ENCODE measurements at places on chromosomes 7 and 10. TPM values are rescaled to one million over a fixed set of nuclear protein-coding genes. Genes with fewer than 3 reads are reported as not detected.

GRCh38 chr7:73908123-73908611 is 47.2 kb downstream of the TMEM270 start:
- H3K27ac ChIP-seq, result no peak overlapping the region
- no peak for DNase-seq
- H3K4me3 ChIP-seq, result no peak overlapping the region
- H3K36me3 ChIP-seq, result no peaks in the 10 kb centered on the region
- H3K27me3 ChIP-seq, result no peaks in the 10 kb centered on the region

GRCh38 chr7:114422507-114423501 is 8.2 kb downstream of the FOXP2 start:
- peaks cover 8% of the 10 kb centered on the region for H3K4me1 ChIP-seq
- no peak overlapping the region for H3K27ac ChIP-seq
- H3K27me3 ChIP-seq, result no peaks in the 10 kb centered on the region
- DNase-seq, result no peak

TMEM209 gene
- 13.7 TPM for total RNA-seq

PAPSS2 gene
- total RNA-seq, result 57.2 TPM

ATE1 gene
- total RNA-seq, result 30.0 TPM

GRCh38 chr10:89861584-89862301 is 160.4 kb downstream of the KIF20B start:
- no peak for DNase-seq
- H3K36me3 ChIP-seq, result no peaks in the 10 kb centered on the region
- no peaks in the 10 kb centered on the region for H3K27me3 ChIP-seq
- peaks cover 2% of the 10 kb centered on the region for H3K4me1 ChIP-seq

GRCh38 chr10:124086787-124087671 is 6.4 kb downstream of the CHST15 start:
- H3K36me3 ChIP-seq, result no peaks in the 10 kb centered on the region
- H3K4me1 ChIP-seq, result no peaks in the 10 kb centered on the region
- no peaks in the 10 kb centered on the region for H3K27me3 ChIP-seq
- H3K27ac ChIP-seq, result no peak overlapping the region

GRCh38 chr7:55369427-55370400 is 4.6 kb downstream of the LANCL2 start:
- no peak for DNase-seq
- H3K4me3 ChIP-seq, result no peak overlapping the region
- H3K27me3 ChIP-seq, result no peaks in the 10 kb centered on the region
- no peaks in the 10 kb centered on the region for H3K4me1 ChIP-seq
- H3K27ac ChIP-seq, result no peak overlapping the region

GRCh38 chr10:51121861-51122260 is 47.6 kb downstream of the PRKG1 start:
- no peak for DNase-seq
- H3K27me3 ChIP-seq, result no peaks in the 10 kb centered on the region
- peak overlapping the region; percentile 19 for H3K27ac ChIP-seq
- H3K36me3 ChIP-seq, result no peaks in the 10 kb centered on the region
- H3K4me1 ChIP-seq, result peaks cover 6% of the 10 kb centered on the region
- no peak overlapping the region for H3K4me3 ChIP-seq

GRCh38 chr7:74387606-74388005 is 66.1 kb upstream of the GTF2IRD1 start:
- no peaks in the 10 kb centered on the region for H3K27me3 ChIP-seq
- DNase-seq, result no peak
- H3K36me3 ChIP-seq, result no peaks in the 10 kb centered on the region
- no peak overlapping the region for H3K4me3 ChIP-seq

DNA sequence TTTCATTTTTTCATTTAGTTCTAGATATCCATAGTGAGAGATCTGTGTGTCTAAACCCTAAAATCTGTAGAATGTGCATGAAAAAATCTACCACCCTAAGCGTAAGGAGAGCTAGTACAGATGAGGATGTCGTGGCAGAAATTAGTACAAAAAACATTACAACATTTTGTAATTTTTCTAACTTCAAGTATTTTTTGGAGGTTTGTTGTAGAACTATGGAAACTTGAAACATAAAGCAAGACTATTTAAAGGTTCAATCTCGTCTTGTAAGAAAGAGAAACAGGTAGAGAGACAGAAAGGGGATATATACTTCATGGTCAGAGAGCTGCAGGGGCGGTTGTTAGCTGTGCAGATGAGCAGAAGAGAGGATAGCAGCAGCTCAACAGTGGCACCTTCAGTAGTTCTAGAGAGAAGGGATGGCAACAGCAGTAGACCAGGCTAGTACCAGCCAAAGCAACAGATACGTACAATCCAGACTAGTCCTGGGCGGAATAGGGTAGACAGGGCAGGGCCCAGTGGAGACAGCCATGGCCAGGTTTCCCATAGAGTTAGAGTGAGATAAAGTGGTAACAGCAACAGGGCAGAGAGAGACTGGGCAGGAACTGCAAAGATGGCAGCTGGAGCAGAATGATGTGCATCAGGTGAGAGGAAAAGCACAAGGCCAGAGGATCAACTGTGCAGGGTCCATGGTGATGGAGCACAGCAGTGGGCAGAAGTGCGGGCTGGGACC is 145.2 kb downstream of the FRMD4A start:
- H3K4me1 ChIP-seq, result no peaks in the 10 kb centered on the region
- no peak for DNase-seq
- no peak overlapping the region for H3K4me3 ChIP-seq
- H3K27me3 ChIP-seq, result no peaks in the 10 kb centered on the region

DNA sequence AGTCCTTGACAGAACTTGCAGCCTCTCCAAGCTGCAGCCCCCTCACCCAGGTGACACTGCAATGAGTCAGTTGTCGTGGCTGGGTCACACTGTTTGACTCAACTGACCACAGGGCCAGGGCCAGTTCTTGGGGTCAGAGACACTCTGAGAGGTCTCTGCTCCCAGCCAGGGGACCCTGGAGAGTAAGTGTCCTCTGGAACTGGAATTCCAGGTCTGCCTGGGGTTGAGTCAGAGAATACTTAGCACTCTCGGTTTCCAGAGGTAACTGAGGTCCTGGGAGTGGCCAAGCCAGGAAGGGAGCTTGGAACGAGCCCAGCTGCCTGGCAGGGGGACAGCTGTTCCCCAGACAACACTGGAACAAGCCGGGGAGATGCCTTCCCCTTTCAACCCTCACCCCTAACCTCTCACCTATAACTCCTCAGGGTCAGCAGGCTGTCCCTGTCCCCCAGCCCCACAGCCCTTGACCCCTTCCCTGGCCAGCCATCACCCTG is 2.2 kb upstream of the MYL10 start:
- no peaks in the 10 kb centered on the region for H3K36me3 ChIP-seq
- H3K4me3 ChIP-seq, result no peak overlapping the region
- DNase-seq, result no peak
- no peaks in the 10 kb centered on the region for H3K4me1 ChIP-seq

INMT gene
- 131 TPM for total RNA-seq

DNA sequence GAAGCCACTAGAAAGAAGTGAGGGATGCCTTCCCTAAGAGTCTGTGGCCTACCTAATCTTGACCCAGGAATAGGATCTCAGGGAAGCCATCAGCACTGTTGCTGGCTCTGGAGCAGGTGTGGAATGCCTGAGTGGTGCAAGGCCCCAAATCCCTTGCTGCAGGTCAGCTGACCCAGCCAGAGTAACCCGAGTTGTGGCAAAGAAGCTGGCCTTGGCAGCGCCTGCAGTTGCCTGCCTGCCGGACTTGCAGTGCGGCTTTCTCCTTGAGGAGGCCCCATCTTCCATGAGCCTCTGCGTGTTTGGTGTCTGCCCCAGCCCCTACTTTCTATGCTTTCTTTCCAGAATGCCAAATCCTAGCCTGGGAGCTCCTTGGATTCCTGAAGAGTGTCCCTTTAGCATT is 5.8 kb downstream of the KIAA1217 start:
- H3K27ac ChIP-seq, result peak overlapping the region; percentile 13
- no peak for DNase-seq
- no peak overlapping the region for H3K4me3 ChIP-seq
- H3K36me3 ChIP-seq, result no peaks in the 10 kb centered on the region
- H3K27me3 ChIP-seq, result no peaks in the 10 kb centered on the region

Data from aorta (tissue), 5 donors.